Naive B cell (primary cell): ENCODE measurements at places on chromosomes 4 and X. TPM values are rescaled to one million over a fixed set of nuclear protein-coding genes. Genes with fewer than 3 reads are reported as not detected.
A peak's percentile ranks its signal among the peaks of the same experiment; 100 is the strongest.

DNA sequence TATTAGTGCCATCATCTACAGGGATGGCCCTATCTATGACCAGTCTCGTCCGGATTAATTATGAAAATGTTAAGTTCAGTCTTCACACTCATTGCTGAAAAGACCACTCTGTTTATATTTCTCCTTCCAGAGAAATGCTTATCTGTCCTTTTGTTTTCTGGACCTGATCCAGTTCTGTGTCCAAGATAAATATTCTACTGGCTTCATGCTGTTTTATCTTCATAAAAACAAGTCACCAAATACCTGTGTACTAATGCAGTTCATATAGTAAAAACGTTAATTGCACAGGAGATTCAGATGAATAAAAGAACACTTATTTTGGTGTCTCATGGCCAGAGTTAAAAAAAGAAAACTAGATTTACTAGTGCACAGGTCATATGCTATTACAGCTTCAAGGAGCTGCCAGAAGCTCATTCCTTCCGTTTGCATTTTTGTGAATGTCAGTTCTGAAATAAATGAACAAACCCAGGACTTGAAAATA is 17.3 kb downstream of the FNIP2 start:
- H3K36me3 ChIP-seq = no peaks in the 10 kb centered on the region
- no peaks in the 10 kb centered on the region for H3K4me1 ChIP-seq

DNA sequence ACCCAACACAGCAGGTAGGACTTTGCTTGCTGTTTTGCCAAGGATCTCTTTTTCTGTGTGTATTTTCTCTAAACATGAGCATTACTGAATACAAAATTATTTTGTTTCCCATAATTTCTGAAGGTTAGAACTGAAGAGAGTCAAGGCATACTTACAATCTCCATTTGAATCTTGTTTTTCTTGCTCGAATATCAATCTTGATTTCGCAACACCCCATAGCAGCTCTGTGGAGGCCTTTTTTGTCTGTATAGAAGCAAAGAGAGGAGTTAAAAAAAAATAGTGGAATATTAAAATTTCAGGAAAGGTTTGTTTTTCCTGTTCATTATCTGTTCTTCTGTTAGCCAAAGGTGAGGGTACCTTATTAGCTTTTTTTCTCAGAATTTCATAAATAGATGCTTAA is 92.9 kb downstream of the TNIP2 start:
- H3K4me1 ChIP-seq = peaks cover 27% of the 10 kb centered on the region
- no peaks in the 10 kb centered on the region for H3K27me3 ChIP-seq
- peaks cover 29% of the 10 kb centered on the region for H3K36me3 ChIP-seq
- H3K4me3 ChIP-seq = no peak overlapping the region
- DNase-seq = no peak
- H3K27ac ChIP-seq = no peak overlapping the region

- H3K27ac ChIP-seq = no peak overlapping the region
- peaks cover 7% of the 10 kb centered on the region for H3K27me3 ChIP-seq
- H3K4me3 ChIP-seq = no peak overlapping the region
- DNase-seq = no peak
Observed at GRCh38 chrX:108312011-108312410, 126.2 kb downstream of the COL4A6 start.

DNA sequence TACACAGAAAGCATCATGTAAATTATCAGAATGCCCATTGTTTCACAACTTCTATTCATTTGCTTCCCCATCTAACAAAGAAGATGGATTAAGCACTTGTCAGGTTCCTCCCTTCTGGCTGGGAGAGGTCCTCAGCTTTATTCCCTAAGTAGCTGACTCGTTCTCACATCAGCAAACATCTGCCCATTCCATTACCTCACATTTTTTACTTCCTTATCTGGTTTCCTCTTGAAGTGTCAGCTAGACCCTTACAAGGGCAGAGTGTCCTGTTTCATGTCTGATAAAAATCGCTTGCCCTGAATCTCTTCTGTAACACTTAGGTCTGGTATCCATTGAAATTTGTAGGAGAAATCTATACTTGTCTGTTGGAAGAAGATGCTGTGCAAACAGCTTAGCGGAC is 34.7 kb downstream of the TMPRSS11A start:
- H3K4me1 ChIP-seq = no peaks in the 10 kb centered on the region
- H3K36me3 ChIP-seq = no peaks in the 10 kb centered on the region

DNA sequence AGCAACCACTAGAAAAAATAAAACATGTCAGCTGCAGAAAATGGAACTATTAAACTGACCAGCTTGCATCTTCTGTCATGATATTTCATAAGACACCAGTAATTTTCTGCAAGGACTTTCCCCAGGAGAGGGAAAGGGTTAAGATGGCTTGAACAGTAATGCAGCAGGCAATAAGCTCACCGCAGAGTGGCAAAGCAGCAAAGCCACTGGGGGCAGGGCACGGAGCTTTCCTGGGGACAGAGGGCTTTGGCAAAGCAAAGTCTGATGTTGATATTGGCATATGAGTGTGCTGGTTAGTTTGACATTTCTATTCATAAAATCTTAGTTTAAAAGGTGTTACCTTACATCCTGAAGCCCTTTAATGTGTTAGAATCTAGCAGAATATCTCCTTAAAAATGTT is 55.1 kb upstream of the NAP1L5 start:
- no peaks in the 10 kb centered on the region for H3K27me3 ChIP-seq
- no peaks in the 10 kb centered on the region for H3K4me1 ChIP-seq
- no peak overlapping the region for H3K4me3 ChIP-seq
- no peaks in the 10 kb centered on the region for H3K36me3 ChIP-seq
- H3K27ac ChIP-seq = no peak overlapping the region
- DNase-seq = no peak

DNA sequence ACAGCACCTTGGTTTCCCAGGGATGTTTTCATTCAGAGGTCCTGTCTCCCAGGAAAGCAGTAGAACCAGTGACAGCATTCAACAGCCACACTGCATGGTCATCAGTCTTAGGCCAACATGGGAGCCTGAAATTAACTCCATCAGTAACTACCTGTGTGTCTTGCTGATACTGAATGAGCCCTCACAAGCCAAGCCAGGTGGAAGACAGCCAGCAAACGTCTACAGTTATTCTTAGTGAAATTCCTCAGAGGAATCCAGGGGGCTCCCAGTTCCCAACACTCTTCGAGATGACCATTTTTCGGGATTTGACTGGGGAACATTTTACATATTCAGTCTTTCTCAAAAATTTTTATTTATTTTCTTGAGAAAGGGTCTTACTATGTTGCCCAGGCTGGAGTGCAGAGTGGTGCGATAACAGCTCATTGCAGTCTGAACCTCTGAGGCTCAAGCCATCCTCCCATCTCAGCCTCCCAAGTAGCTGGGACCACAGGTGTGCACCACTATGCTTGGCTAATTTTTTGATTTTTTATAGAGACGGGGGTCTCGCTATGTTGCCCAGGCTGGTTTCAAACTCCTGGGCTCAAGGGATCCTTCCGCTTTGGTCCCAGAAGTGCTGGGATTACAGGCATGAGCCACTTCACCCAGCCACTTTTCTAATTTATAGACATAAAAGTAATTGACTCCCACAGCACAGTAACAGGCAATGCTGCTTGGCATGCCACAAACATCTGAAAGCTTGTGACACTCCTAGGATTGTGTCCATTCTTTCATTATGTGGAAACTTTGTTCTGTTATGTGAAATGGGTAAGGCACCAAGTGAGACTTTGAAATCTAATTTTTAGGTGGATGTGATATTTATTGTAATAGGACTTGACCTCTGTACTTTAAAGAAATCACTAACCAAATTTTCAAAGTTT is 116.9 kb downstream of the SOWAHB start:
- peaks cover 5% of the 10 kb centered on the region for H3K27me3 ChIP-seq
- H3K36me3 ChIP-seq = no peaks in the 10 kb centered on the region
- H3K4me1 ChIP-seq = no peaks in the 10 kb centered on the region
- H3K4me3 ChIP-seq = no peak overlapping the region
- no peak overlapping the region for H3K27ac ChIP-seq

GRCh38 chrX:153494541-153495361 is at the start of gene BGN:
BGN (plus strand) TSS chrX:153494980; CDS start chrX:153504632, 9,652 bp downstream.
- no peak within 1 kb of the TSS for H3K4me3 ChIP-seq
- no peaks in the 10 kb centered on the region for H3K36me3 ChIP-seq
- no peak within 1 kb of the TSS for H3K27ac ChIP-seq

GRCh38 chrX:111465669-111466068 is 45.8 kb upstream of the SERTM2 start:
- H3K4me3 ChIP-seq = no peak overlapping the region
- H3K27ac ChIP-seq = no peak overlapping the region
- H3K27me3 ChIP-seq = no peaks in the 10 kb centered on the region
- DNase-seq = no peak
- H3K4me1 ChIP-seq = no peaks in the 10 kb centered on the region
- no peaks in the 10 kb centered on the region for H3K36me3 ChIP-seq

DNA sequence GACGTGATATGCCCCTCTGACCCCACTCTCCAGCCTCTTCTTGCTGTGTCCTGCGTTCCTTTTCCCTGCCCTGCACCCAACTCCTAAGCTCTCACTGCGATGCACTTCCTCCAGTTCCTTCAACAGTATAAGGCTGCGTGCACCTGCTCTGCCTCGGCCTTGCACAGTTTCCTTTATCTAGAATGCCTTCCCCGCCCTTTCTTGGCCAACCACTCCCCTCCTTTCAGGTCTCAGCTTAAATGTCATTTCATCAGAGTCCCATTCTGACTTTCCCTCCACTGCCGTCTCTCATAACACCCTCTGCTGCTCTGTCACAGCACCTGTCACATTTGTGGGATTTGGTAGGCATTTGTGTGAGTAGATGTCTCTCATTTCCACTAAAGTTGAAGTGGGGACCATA is 58.4 kb upstream of the NEIL3 start:
- H3K4me1 ChIP-seq = peaks cover 6% of the 10 kb centered on the region
- H3K27me3 ChIP-seq = peaks cover 18% of the 10 kb centered on the region
- H3K4me3 ChIP-seq = no peak overlapping the region
- DNase-seq = no peak
- no peak overlapping the region for H3K27ac ChIP-seq

- H3K4me3 ChIP-seq = no peak overlapping the region
- H3K27ac ChIP-seq = no peak overlapping the region
- H3K27me3 ChIP-seq = no peaks in the 10 kb centered on the region
- no peaks in the 10 kb centered on the region for H3K36me3 ChIP-seq
- H3K4me1 ChIP-seq = no peaks in the 10 kb centered on the region
- DNase-seq = no peak
Observed at GRCh38 chrX:70168238-70169188, 8.8 kb upstream of the DGAT2L6 start.

GRCh38 chr4:188778905-188779304 is 639.7 kb downstream of the TRIML1 start:
- no peak for DNase-seq
- H3K4me3 ChIP-seq = no peak overlapping the region
- H3K27me3 ChIP-seq = no peaks in the 10 kb centered on the region
- H3K27ac ChIP-seq = no peak overlapping the region

- H3K27ac ChIP-seq = peak overlapping the region; percentile 71
- no peaks in the 10 kb centered on the region for H3K36me3 ChIP-seq
- peak; percentile 18 for DNase-seq
- H3K27me3 ChIP-seq = no peaks in the 10 kb centered on the region
- peak overlapping the region; percentile 45 for H3K4me3 ChIP-seq
Observed at GRCh38 chrX:41116948-41117347, 31.7 kb downstream of the USP9X start.

GRCh38 chrX:43656005-43656494 is at the start of gene MAOA:
MAOA (plus strand) TSS chrX:43656299; CDS start chrX:43656342, 43 bp downstream.
- no peak for DNase-seq
- no peaks in the 10 kb centered on the region for H3K36me3 ChIP-seq
- peaks cover 9% of the 10 kb centered on the region for H3K4me1 ChIP-seq
- peaks cover 9% of the 10 kb centered on the region for H3K27me3 ChIP-seq
- peak within 1 kb of the TSS; percentile 83 for H3K4me3 ChIP-seq
- peak within 1 kb of the TSS; percentile 81 for H3K27ac ChIP-seq

DNA sequence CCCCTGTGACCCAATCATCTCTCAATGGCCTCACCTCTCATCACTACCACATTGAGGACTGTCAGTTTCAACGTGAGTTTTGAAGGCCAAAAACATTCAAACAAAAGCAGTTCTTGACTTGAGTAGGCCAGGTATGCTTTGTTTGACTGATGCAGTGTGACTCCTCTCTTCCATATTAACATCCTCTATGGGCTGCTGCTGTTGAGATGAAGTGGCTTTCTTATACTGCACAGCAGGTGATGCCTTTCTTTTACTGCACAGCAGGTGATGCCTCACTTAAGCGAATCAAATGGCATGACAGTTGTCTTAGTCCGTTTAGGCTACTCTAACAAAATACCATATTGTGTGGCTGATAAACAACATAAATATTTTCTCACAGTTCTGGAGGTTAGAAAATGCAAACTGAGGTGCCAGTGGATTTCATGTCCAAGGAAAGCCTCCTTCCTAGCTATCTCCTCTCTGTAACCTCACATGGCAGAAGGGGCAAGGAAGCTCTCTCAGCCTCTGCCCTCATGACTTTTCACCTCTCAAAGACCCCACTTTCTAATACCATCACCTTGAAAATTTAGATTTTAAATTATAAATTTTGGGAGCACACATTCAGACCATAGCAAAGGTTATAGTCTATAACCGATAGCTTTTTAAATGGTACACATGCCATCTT is 2267.9 kb upstream of the AGA start:
- DNase-seq = no peak
- no peaks in the 10 kb centered on the region for H3K27me3 ChIP-seq
- no peak overlapping the region for H3K27ac ChIP-seq
- no peaks in the 10 kb centered on the region for H3K36me3 ChIP-seq
- H3K4me3 ChIP-seq = no peak overlapping the region

GRCh38 chrX:101219864-101220346 is 319 bp downstream of the DRP2 start:
- H3K4me1 ChIP-seq = peaks cover 5% of the 10 kb centered on the region
- H3K36me3 ChIP-seq = no peaks in the 10 kb centered on the region
- DNase-seq = no peak
- H3K4me3 ChIP-seq = no peak overlapping the region
- H3K27ac ChIP-seq = peak overlapping the region; percentile 64

DNA sequence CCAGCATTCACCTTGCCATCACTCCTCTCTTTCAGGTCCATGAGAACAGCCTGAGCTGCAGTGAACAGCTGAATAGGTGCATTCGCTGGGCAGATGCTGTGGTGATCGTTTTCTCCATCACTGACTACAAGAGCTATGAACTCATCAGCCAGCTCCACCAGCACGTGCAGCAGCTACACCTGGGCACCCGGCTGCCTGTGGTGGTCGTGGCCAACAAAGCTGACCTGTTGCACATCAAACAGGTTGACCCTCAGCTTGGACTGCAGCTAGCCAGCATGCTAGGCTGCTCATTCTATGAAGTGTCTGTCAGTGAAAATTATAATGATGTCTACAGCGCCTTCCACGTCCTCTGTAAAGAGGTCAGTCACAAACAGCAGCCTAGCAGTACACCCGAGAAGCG is 3.2 kb downstream of the RASL11B start:
- no peak overlapping the region for H3K4me3 ChIP-seq
- no peaks in the 10 kb centered on the region for H3K4me1 ChIP-seq
- no peaks in the 10 kb centered on the region for H3K36me3 ChIP-seq
- peaks cover 20% of the 10 kb centered on the region for H3K27me3 ChIP-seq

- DNase-seq = no peak
- H3K4me3 ChIP-seq = no peak overlapping the region
- no peak overlapping the region for H3K27ac ChIP-seq
- no peaks in the 10 kb centered on the region for H3K27me3 ChIP-seq
Observed at GRCh38 chr4:123624959-123625358, 228.4 kb downstream of the SPRY1 start.

The OTC gene
- not detected for polyA plus RNA-seq

The UNC5C gene
- not detected for polyA plus RNA-seq

The CCDC158 gene
- not detected for polyA plus RNA-seq

The ASB5 gene
- polyA plus RNA-seq = not detected

The CCDC160 gene
- polyA plus RNA-seq = not detected

The TAF7L gene
- not detected for polyA plus RNA-seq

The OSTC gene
- 104 TPM for polyA plus RNA-seq

The TLR6 gene
- 6.8 TPM for polyA plus RNA-seq

The DCX gene
- not detected for polyA plus RNA-seq

The CENPC gene
- 20.6 TPM for polyA plus RNA-seq

The IL13RA2 gene
- polyA plus RNA-seq = not detected

The NDNF gene
- not detected for polyA plus RNA-seq

The SHROOM2 gene
- polyA plus RNA-seq = not detected

The CXCL11 gene
- not detected for polyA plus RNA-seq
